ENCODE measurements at places on chromosomes 7 and 10. TPM values are rescaled to one million over a fixed set of nuclear protein-coding genes. Genes with fewer than 3 reads are reported as not detected.

GRCh38 chr10:92274071-92274470 is 16.8 kb downstream of the CPEB3 start:
- peaks cover 1% of the 10 kb centered on the region for H3K36me3 ChIP-seq
- H3K27ac ChIP-seq: no peak overlapping the region
- H3K4me3 ChIP-seq: no peak overlapping the region
- no peak for DNase-seq

DNA sequence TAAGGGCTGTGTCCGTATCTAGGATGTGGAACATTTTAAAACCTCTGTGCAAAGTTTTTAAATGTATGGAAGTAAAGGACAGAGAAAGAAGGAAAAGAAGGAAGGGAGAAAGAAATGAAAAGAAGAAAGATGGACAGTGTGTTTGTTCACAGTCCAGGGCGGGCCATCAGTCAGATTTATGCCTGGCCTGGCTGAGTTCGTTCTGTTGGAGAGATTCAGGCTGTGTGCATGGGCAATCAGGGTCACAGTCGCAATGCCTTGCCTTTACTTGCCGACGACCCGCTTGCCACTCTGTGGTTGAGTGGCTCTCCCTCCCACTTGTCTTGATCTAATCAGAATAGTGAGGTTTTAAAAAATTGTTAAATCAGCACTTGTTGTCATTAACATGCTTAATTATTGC is 369.4 kb upstream of the BMPER start:
- no peak for DNase-seq
- no peak overlapping the region for H3K4me3 ChIP-seq
- H3K27me3 ChIP-seq: no peaks in the 10 kb centered on the region
- H3K27ac ChIP-seq: no peak overlapping the region
- H3K36me3 ChIP-seq: peaks cover 51% of the 10 kb centered on the region

DNA sequence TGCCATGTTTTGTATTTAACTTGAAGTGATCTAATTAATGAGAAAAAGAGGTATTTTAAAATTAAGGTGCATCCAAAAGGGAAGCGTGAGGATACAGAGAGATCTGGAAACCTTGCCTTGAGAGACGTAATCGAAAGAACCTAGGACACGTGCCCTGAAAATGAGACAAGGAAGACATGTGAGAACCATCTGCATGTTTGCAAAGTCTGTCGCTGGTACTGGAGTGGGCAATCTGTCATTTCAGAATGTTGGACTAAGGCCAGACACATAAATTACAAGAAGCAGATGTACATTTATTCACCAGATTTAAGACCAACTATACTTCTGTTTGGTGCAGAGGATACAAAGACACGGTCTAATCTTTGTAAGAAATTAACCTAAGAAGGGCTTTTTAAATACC is 9.2 kb downstream of the AGR2 start:
- peaks cover 15% of the 10 kb centered on the region for H3K27me3 ChIP-seq
- DNase-seq: no peak
- no peaks in the 10 kb centered on the region for H3K36me3 ChIP-seq
- H3K4me3 ChIP-seq: no peak overlapping the region
- no peaks in the 10 kb centered on the region for H3K4me1 ChIP-seq
- H3K27ac ChIP-seq: no peak overlapping the region

DNA sequence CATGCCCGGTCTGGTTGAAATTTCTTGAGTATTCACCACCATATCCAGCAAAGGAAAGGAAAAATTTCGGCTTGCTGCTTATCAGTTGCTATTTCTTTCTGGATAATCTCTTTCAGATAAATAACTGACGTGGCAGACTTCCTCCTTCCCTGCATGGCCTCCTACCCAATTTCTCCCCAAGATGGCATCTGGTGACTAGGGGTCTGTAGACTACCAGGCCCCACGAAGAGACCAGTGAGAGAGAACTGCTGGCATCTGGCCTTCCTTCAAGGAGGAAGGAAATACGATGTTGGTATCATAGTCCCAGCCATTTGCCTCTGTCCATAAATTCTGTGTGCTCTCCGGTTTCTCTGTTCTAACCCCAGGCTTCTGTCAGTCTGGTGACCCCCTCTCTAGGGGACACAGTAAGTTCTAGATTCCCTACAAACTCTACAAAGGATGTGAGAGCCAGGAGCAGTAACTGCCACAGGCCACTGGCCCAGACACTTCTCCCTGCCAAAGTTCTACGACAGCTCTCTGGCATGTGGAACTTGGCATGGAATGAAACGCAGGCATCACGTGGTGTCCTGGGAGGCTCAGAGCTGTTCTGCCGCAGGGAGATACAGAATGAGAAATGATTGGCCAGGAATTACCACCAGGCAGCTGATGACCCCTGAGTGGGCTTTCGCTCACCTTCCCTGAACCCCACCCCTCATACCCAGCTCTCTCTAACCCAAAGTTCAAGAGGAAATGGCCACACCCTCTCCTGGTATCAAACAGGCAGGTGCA is 30.0 kb upstream of the MSRB2 start:
- no peak overlapping the region for H3K4me3 ChIP-seq
- peaks cover 3% of the 10 kb centered on the region for H3K4me1 ChIP-seq
- DNase-seq: no peak
- no peaks in the 10 kb centered on the region for H3K36me3 ChIP-seq
- peaks cover 8% of the 10 kb centered on the region for H3K27me3 ChIP-seq

BNIP3 gene
- total RNA-seq: 115 TPM

CTNNA3 gene
- not detected for total RNA-seq

PDZD7 gene
- total RNA-seq: 0.66 TPM
